ENCODE measurements at places on chromosomes 16 and 17.

DNA sequence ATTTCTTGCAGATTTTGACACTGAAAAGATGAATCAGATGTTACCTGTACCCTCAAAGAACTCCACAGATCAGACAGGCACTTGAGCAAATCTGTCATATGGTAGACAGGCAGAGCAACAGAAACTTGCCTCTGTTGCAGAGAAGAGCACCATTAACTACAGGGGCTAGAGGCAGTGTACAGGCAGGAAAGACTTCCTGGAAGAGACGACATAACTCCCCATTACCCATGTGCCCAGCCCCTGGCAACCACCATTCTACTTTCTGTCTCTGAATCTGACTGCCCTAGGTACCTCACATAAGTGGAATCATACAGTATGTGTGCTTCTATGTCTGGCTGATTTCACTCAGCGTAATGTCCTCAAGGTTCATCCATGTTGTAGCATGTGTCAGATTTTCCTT is 15.5 kb downstream of the GFOD2 start:
- DNase-seq, result no peak

- no peak for DNase-seq
Measured at GRCh38 chr16:56190677-56191155, 573 bp upstream of the GNAO1 start.

DNA sequence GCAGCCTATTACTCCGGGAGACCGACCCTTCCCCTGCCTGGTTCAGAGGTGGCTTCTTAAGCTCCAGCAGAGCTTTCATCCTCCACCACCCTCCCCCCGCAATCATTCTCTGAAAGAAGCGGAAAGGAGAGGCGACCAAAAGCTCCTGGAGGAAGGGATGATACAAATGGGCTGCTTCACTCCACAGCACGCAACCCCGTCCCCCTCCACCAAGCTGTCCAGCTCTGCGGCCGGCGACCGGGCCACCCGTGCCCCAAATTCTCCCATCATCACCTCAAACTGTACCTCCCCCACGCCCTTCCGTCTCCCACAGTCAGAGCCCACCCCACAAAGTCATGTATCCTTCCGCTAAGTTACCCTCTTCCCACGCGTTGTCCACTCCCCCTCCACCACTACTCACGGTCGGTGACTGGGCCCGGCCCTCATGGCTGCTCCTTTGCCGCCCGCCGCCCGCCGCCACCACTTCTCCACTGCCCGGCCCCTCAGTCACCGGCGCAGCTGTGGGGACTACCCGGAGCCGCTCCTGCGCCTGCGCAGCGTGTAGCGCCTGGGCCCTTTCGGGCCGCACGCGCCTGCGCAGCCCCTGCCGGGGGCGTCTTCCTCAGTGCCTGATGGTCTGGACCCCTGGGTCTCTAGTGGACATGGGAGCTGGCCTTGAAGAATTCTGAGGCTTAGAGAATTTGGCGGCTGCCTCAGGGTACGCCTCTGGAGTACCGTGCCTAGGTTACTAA is at the start of gene FAM222B:
TSS of gene FAM222B (minus strand) at position 509 of the 731 bp plus-strand sequence. CDS start 76,123 bp downstream, outside the sequence.
- peak; percentile 35 for DNase-seq

DNA sequence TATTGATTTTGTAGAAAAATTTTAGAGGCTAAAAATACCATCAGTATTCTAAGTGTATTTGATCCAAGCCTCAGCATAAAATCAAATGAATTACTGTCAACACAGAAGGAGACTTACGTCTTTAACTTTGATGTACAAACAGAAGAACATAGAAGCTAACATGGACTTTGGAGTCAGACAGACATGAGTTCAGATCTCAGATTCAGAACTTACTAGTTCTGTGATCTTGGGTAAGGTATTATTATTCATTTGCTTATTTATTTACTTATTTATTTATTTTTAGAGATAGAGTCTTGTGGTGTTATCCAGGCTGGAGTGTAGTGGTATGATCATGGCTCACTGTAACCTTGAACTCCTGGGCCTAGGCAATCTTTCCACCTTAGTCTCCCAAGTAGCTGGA is 4.0 kb upstream of the SLFN12L start:
- no peak for DNase-seq

GRCh38 chr17:4823373-4824089 is 9.6 kb upstream of the MINK1 start:
- DNase-seq, result no peak

DNA sequence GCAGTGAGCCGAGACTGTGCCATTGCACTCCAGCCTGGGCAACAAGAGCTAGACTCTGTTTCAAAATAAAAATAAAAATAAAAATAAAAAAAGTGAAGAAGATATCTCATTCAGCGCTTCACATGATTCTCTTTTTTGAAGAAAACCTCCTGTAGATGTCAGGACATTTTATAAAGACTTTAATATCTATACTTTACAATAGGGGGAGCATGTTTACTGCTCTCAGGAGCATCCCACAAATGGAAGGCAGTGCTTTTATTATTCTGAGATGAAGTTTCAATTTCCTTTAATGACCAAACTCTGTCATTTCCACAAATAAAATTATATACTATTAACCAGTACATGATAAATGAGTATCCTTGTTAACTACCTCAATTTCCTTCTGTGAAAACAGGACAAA is 118.7 kb upstream of the MYOCD start:
- DNase-seq, result no peak

DNA sequence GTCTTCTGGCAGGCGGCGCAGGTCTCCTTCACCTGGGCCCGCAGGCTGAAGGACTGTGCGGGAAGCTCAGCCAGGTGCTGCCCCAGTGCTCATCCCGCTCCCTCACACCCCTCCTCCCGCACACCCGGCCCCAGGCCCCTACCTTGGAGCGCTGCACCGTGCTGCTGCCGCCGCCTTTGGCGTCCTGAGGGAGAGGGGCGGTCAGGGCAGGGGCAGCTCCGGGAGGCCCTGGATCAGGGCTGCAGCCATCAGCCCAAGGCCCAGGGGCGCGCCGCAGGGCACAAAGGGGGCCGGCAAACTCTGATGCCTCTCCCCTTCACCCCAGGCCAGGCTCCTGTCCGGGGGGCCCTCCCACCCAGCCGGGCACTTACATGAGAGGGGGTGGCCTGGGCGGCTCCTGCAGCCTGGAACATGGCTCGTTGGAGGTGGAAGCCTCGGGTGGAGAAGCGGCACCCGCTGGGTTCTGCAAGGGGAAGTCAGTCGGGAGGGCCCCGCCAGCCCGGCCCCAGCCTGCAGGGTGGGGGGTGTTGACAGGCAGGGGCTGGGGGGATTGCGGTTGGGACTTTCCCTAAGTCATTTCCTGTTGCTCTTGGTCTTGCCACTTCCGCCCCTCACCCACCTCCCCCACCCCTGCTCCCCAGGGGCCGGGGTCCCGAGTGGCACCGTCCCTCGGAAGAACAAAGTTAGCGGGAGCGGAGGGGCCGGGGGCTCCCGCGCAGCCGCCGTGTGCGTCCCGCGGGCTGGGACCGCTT is 863 bp downstream of the LIMD2 start:
- no peak for DNase-seq

DNA sequence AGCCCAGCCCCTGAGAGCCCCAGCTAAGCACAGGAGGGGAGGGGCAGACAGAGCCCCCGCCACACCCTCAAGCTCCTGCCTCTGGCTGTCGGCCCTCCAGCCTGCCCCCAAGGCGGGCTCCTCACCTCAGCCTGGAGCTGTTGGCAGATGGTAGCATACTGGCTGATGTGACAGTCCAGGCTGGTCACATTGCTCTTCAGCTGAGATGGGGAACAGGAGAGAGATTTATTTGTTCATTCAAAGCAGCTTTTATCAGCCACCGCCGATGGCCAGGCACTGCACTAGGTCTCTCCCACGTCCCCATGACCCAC is 14.8 kb downstream of the KIF18B start:
- no peak for DNase-seq

DNA sequence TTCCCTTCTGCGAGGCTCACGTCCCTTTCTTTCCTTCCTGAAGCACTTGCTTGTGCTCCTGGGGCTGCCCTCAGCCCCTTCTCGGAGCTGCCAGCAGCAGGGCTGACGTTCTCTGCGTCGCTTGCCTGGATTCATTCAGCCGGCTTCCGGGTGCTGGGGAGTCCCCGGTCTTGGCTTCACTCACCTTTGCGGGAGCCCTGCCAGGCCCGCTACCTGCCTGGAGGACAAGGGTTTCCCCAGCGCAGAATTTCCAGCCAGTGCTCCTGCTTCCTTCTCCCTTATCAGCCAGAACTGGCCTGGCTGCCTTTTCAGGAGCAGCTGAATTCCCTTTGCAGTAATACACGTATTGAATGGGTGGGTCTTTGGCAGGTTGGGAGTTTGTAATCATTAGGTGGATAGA is 22.1 kb upstream of the IL17C start:
- DNase-seq, result no peak

DNA sequence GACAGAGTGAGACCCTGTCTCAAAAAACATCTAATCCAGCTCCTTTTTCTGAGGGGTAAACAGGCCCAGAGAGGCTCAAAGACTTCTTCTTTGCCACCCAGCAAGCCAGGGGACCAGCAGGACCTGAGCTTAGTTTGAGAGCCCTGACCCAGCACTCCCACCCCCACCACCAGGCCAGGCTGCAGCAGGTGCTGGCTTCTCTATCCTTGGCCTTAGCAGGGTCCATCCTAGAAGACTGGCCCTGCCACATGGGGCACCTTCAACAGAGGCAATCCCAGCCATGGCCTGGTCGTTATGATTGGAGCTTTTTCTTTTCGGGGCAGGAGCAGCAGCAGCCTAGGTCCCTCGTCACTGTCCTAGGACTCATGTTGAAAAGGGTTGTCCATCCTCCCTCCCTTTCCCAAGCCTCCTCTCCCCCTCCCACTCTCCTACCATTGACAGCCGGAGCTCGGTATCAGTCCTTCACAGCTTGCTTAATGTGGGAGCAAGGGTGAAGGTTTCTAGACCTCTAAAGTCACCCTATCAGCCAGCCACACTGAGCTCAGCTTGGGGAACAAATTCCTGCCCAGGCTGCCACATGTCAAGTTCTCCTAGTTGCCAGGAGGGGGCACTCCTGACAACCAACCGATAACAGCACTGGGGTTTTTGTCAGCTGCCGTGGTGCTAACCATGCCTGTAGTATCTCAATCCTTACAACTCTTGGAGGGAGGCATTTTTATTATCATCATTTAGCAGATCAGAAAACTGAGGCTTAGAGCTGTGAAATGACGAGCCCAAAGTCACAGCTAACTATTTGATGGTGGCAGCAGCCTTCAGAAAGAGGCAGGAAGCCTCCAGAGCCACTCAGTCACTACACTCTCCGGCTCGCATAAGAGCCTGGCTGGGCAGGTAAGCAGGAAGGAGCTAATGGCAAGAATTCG is 11.2 kb downstream of the MRPL27 start:
- DNase-seq, result no peak

DNA sequence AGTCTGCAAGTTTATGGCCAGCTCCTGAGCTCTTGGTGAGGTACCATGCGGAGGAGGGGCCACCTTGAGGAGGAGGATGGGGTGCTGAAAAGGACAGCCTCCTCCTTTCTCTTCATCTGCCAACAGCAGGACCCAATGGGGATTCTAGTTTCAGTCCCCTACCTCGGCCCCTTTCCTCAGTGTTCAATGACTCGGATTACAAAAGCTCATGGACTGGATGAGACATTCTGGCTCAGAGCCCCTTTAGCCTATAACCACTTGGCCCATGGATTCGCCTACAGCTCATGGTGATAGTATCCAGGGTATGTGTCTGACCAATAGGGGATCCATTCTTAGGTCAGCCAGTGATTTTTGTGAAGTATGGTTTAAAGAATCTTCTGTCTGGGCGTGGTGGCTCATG is 8.5 kb upstream of the PIK3R6 start:
- no peak for DNase-seq

DNA sequence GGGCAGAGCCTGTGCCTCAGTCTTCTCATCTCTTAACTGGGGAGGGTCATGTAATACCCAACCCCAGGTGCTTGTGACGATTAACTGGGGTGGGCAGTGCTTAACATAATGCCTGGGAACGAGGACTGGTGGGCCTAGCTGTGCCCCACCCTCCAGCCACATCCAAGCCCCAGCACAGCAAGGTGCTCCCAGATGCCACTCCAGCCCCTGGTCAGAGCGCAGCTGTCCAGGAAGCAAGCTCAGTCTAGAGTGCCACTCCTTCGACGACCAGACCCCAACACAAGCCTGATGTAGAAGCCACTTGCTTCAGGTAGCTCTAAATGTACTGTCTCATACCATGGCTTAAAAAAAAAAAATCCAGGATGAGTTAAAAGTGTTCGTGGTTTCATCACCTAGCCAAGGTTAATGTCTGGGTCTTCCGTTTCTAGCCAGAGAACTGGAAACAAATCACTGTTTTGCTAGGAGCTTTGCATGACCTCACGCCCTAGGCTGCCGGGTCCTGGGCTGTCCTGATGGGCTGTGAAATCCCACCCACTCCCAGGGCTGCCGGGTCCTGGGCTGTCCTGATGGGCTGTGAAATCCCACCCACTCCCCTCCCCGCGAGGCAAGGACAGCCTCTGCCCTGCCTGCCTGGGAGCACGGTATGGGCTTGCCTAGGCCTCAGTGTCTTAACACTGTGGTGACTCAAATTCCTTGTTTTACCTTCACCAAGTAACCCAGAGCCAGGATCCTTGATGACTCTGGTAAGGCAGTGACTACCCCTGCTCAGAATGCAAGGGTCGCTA is 7.7 kb downstream of the MIEF2 start:
- no peak for DNase-seq

- no peak for DNase-seq
Measured at GRCh38 chr16:12449374-12449773, 354.3 kb downstream of the CPPED1 start.

GRCh38 chr16:67801883-67802282 is 4.5 kb downstream of the RANBP10 start:
- DNase-seq, result no peak

GRCh38 chr17:80981062-80981902 is 10.4 kb upstream of the CHMP6 start:
- no peak for DNase-seq

- DNase-seq, result no peak
Measured at GRCh38 chr17:4426499-4427208, 7.1 kb upstream of the SPNS3 start.

DNA sequence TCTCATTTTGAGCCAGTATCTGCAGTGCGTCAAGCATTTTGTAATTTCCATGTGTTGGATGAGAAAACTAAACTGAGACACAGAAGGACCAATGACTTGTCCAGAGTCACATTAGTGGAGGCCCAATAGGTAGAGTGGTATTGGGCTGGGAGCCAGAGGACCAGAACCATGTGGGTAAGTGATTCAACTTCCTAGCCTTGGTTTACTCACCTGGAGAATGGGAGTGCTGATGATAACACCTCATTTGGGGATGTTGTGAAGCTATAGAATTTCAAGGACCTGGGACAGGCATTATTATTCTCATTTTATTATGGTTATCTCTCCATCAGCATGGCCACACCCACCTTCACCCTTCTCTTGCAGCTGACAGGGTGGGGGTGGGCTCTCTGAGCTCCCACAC is 8.1 kb downstream of the CPNE2 start:
- no peak for DNase-seq

DNA sequence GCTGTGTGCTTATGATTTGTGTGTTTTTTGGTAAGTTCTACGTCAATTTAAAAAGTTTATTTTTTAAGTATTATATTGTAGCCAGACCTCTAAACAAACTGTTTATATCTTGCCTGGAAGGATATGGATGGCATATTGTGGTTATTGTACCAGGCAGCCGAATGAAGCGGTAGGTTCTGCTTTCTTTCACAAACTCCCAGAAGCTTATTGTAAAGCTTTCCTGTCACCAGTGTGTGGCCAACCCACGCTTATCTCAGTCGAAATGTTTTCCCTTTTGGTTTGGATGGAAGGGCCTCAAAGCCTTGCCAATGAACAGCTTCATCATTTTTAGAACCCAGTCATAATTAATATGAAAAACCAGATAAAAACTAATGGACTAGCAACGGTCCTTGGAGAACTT is 53.1 kb downstream of the CYB5B start:
- no peak for DNase-seq

GRCh38 chr16:85659805-85660511 is 28.8 kb downstream of the GINS2 start:
- DNase-seq, result peak; percentile 12

All from HS-27A (cell line).